Cardiac fibroblast (primary cell): ENCODE measurements at places on chromosomes 7 and 10.

- no peak for DNase-seq
Observed at GRCh38 chr7:41351091-41351490, 351.8 kb downstream of the INHBA start.

DNA sequence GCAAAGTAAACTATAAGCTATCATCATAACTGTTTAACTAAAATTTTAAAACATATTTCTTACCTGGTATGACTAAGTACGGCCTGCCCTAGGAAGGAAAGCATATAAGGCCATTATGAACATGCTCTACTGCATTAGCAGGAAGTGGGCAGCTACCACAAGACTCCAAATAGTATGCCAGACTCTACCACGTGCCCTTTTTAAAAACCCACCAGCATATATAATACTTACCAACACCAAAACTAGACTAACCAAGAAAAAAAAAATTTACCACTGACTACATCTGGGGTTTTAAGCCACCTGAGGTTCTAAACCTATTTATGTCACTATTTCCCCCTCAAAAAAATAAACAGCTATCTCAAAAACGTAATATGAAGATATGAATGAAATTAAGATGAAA, 30.1 kb downstream of the NUDCD3 start:
- no peak for DNase-seq

- no peak for DNase-seq
Observed at GRCh38 chr7:98369726-98370125, 31.2 kb downstream of the BAIAP2L1 start.

DNA sequence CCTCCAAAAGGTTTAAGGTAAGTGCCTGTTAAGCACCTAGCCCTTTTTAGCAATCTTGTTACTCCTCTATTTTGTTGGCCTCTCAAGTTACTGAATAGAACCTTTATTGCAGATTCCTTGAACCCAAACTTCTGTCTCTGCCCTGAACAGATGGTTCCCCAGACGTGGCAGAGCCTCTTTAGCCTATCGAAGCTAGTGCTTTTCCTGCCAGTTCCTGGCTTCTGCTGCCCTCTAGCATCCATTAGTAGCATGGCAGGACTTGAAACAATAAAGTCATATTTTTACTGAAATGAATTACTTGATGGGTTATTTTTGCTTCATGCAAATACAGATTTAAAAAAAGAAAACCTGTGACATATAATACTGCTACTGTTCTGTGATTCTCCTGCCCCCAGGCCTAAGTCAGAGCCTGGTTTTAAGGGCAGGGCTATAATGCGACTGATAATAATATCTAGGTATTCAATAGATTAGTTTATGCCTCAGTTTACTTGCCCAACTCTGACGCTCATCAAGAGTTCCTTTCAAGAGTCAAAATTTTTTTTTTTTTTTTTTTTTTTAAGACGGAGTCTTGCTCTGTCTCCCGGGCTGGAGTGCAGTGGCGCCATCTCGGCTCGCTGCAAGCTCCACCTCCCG, 84.3 kb upstream of the PHF14 start:
- peak; percentile 69 for DNase-seq

DNA sequence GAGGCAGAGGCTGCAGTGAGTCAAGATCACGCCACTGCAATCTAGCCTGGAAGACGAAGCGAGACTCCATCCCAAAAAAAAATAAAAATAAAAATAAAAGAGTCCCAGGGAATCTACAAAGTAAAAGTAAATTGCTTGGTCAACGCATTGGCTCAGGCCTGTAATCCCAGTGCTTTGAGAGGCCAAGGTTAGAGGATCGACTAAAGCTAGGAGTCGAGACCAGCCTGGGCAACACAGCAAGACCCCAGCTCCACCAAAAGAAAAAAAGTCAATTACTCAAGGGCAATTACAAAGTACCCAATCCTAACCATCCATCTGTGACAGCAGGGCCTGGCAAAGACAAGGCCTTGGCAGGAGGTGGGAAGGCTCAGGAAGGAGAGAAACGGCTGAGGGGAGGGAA, 127.6 kb upstream of the CALN1 start:
- DNase-seq = no peak

DNA sequence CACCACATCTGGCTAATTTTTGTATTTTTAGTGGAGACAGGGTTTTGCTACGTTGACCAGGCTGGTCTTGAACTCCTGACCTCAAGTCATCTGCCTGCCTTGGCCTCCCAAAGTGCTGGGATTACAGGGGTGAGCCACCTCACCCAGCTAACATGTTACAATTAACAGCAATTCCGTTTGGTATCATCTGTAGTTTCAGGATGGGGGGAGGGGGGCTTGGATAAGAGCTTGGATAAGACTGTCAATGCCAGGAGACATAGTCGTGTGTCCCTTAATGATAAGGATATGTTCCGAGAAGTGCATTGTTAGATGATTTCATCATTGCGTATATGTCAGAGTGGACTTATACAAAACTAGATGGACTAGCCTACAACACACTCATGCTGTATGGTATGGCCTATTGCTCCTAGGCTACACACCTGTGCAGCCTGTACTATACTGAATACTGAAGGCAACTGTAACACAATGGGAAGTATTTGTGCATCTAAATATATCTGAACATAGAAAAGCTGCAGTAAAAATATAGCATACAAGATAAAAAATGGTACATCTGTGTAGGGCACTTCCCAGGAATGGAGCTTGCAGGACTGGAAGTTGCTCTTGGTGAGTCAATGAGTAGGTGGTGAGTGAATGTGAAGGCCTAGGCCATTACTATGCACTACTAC, 103.9 kb upstream of the TNS3 start:
- no peak for DNase-seq

DNA sequence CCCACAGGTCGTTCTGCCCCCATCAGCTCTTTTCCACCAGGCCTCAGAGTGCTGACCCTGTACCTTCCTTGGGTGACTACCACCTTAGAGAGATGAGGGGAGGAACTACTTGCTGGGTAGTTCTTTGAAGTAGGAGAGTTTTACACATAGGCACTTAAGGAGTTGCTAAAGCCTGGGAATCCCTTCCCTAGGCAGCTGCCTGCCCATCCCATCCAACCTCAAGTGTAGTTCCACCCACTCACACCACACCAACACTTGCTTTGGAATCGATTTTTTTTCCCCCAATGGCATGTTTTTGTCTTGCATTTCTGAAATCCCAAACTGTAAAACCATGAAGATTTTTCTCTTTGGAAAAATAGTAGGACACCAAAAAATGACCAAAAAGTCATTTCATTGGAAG, 47.7 kb downstream of the FBXW4 start:
- no peak for DNase-seq

DNA sequence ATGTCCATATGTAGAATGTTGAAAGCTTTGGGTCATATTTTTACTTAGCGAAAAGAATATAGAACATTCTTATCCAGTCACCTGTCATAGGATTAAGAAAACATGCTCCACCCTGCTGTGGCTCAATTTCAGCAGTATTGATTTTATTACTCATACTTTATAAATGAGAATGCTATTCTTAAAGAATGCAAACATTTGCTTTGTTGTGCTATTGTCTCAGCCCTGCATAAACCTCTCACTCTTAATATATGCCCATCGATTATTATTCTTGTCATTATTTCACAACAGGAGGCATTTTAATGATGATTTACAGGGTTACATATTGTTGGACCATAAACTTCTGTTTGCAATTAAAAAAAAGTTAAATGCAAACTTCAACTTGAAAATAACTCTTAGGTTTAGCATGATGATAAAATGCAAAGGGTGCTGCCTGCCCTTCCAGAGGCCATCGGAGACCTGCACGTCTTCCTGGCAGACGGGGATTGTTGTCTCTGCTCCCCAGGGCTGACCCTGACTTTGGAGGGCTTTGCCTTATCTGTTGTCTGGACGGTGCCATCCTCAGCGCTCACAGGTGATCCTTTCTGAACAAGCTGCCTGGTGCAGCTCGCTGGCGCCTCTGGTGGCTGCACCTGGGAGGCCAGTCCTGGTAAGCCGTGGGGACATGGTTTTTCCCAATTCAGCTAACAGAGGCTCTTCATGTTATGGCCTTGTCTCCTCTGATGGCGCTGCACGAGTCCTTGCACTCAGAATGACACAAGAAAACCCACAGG, 50.0 kb upstream of the SHH start:
- DNase-seq = no peak

GRCh38 chr10:46171661-46172060, 115.1 kb upstream of the ANTXRL start:
- no peak for DNase-seq

DNA sequence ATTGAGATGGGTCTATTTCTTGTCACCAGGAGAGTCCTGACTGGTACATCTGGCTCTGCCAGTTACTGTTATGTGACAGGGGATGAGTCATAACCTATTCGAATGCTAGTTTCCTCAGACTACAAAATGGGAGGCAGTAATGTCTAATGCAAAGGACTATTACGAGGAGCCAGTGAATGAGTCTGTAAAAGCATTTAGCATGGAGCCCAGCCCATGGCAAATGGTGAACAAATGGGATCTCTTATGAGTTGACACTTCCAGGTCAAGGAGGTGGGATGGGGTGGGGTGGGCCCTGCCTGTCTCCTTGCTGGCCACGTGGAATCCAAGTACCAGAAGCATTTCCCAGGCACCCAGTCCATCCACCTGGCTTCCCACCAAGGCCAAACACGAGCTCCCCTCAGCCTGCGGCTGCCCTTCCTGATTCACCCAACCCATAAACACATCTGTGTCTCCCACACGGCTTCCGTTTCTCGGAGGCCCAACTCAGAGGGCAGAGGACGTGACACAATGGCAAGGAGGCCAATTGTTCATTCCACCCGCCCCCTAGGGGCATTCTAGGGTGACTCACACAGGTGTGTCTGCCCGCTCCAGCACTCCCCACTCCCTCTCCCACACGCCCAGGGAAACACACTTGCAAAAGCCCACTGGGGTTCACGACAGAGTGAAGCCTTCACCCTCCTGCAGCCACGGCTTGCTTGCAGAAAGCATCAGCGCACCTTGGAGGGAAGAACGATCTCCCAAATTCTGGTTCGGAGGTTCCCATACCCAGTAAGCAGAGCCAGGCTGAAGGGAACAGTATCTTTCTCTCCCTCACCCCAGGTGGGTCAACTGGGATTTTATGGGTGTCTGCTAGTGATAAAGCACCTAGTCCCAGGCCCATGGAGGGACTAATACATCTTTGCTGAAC, 109.8 kb downstream of the SH3PXD2A start:
- DNase-seq = no peak

- no peak for DNase-seq
Observed at GRCh38 chr10:46557319-46558121, 1.1 kb upstream of the GPRIN2 start.

DNA sequence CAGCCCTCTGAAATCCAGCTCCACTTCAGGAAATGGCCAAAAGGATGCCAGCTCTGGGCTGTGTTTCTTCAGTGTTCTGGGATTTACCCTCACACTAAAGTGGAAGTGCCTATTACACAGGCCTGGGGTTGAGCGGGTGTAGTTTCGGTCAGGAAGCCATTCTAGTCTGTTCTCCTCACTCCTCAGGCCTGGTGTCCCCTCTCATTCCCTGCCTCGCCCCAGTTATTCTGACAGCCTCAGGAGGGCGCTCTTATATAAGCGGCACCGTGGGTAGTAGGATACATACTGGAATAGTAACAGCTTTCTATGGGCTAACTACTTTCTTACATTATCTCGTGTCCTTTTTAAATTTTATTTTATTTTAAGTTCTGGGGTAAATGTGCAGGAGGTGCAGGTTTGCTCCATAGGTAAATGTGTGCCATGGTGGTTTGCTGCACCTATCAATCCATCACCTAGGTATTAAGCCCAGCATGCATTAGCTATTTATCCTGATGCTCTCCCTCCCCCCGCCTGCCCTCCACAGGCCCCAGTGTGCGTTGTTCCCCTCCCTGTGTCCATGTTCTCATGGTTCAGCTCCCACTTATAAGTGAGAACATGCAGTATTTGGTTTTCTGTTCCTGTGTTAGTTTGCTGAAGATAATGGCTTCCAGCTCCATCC, 12.2 kb upstream of the LGI1 start:
- DNase-seq = peak; percentile 12

DNA sequence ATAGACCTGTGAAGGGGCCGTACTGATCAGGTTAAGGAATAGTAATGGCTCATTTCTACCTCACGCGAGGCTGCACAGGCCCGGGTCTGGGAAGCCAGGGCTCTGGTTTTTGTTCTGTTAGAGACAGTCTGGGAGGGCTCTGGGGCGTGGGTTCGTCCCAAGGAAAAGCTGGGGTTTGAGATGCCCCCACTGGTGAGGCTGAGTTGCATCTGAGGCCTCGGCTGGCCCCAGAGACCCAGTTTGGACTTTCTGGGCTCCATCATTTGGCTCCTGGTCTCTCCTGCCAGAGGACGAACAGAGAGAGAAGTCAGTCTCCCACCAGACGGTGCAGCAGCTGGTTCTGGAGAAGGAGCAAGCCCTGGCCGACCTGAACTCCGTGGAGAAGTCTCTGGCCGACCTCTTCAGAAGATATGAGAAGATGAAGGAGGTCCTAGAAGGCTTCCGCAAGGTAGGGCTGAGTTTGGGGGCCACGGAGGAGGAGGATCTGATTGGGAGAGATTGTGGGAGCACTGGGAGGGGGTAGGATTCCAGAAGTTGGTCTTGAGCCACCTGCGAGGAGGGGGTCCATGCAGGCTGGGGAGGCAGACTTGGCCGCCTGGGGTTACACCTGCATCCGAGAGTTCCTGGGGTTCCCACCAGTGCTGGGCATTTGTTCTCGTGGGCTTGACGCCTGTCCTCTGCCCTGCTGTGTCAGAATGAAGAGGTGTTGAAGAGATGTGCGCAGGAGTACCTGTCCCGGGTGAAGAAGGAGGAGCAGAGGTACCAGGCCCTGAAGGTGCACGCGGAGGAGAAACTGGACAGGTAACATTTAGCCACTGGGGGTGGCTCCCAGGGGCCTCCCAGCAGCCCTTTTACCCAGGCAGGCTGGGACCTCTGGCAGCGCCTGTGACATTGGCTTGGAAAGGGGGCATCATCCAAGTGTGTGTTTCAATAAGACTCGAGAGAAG, 22.5 kb upstream of the BTBD16 start:
- no peak for DNase-seq

DNA sequence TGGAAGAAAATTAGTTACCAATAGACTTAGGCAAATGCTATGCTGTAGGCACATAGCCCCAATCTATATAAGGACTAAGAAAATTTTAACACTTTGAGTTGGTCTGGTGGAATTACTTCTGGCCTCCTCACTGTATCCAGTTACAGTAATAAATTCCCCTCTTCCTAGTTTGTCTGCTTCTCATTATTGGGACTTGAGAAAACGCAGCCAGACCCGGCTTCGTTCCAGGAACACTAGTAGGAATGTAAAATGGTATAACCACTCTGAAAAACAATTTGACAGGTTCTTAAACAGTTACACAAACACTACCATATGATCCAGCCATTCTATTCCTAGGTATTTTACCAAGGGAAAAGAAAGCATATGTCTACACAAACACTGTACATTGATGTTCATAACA, 150.2 kb downstream of the VPS50 start:
- no peak for DNase-seq
